NAMALWA (cell line): ENCODE measurements at places on chromosomes 7 and 10.

GRCh38 chr10:20075713-20076112 is 259.5 kb downstream of the PLXDC2 start:
- no peak for DNase-seq

- no peak for DNase-seq
Measured at GRCh38 chr7:20235288-20235687, 18.1 kb upstream of the MACC1 start.

DNA sequence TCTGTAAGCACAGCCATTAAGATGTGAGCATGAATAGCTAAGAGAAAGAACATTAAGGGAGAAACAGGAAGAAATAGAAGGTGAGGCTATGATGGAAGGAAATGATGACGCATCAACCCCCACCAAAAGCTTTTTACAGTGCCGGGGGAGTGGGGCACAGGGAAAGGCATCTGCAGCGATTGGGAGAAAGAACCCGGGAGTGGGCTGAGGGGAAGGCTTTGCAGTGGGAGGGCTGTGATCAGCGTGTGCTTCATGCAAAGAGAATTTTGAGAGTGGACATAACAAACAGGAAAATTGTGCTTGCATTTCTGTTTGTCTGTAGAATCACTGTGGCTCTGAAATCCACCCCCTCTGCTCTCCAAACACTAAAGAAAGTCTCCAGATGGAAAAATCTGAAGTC is 250.8 kb downstream of the KCNMA1 start:
- no peak for DNase-seq

- DNase-seq: no peak
Measured at GRCh38 chr7:77439572-77439971, 23.4 kb upstream of the GSAP start.

- DNase-seq: no peak
Measured at GRCh38 chr10:6794441-6794840, 214.4 kb upstream of the PRKCQ start.

- no peak for DNase-seq
Measured at GRCh38 chr7:18201350-18201749, 173.7 kb upstream of the PRPS1L1 start.

DNA sequence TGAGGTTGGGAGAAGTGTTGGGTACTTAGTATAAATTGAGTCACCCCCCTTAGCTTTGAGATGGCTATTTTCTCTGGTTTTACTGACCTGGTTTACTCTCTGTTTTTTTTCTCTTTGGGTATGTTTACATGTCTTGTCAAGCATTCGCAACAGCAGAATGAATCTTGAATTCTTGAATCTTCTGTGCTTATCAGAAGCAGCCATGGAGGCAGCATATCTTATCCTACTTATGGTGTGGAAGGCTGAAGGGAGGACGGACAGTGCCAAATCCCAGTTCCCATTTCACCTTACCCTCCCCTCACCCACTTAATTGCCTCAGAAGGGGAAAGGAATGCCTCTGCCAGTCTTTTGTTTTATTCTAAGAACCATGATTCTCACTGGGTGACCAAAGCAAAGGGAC is 3.7 kb downstream of the SND1 start:
- DNase-seq: no peak

GRCh38 chr7:74400420-74401136 is 53.1 kb upstream of the GTF2IRD1 start:
- DNase-seq: no peak

DNA sequence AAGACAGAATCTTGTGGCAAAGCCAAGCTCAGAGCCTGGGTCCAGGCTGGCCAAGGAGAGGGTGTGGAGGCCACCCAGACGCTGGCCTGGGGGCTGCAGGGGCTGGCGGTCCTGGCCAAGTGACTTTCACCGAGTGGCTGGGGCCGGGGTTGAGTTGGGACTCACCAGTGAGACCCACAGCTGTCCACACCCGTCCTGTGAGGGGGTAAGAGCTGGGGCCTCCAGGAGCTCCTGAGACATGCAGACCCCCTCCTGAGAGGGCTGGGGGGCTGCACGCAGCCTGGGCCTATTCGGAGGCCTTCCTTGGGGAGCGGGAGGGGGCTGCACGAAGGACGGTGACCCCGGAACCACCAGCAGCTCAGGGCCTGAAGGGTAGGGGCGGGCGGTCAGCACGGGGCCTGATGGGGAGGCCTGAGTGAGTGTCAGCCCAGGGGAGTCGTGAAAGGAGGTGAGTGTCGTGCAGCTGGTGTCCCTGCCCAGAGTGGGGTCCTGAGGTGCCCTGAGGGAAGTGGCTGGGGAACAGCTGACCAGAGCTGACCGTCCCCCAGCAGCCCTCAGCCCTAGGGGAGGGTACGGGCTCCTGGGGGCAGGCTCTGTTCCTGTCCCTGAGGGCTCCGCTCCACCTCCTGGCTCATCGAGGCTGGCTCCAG is 100.9 kb downstream of the FOXL3 start:
- DNase-seq: no peak

- DNase-seq: no peak
Measured at GRCh38 chr7:81993186-81993585, 223.3 kb upstream of the HGF start.

GRCh38 chr10:75448166-75448565 is 16.7 kb downstream of the LRMDA start:
- DNase-seq: no peak

- no peak for DNase-seq
Measured at GRCh38 chr7:46226860-46227259, 305.8 kb upstream of the IGFBP3 start.

- DNase-seq: no peak
Measured at GRCh38 chr7:16365177-16365576, 56.2 kb downstream of the CRPPA start.

- DNase-seq: no peak
Measured at GRCh38 chr7:140901941-140902302, 22.8 kb downstream of the BRAF start.

DNA sequence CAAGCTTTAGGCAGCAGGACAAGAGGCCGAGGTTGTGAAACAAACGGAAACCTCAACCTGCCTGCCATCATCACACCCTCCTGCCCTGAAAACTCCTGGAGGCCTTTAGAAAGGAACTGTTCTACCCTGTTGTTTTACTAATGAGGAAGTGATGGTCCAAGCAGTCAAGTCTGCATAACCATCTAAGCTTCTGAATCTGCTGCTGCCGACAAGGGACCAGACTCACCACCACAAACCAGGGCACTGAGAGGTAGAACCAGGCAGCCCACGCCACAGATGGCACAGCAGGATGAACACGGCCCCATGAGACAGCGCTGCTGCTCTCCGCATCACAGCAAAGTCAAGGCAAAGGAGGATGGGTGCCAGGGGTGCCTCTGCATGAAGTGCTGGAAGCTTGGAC is 209.4 kb downstream of the CELF2 start:
- DNase-seq: no peak

GRCh38 chr10:17428351-17429097 is 25.9 kb downstream of the ST8SIA6 start:
- no peak for DNase-seq

GRCh38 chr7:81161451-81162075 is 242.7 kb upstream of the SEMA3C start:
- DNase-seq: no peak

- DNase-seq: no peak
Measured at GRCh38 chr7:129969881-129970446, 17.2 kb upstream of the UBE2H start.

- no peak for DNase-seq
Measured at GRCh38 chr7:147861058-147861716, 729.4 kb upstream of the C7orf33 start.

GRCh38 chr10:110546077-110546476 is 21.4 kb upstream of the SMC3 start:
- no peak for DNase-seq

DNA sequence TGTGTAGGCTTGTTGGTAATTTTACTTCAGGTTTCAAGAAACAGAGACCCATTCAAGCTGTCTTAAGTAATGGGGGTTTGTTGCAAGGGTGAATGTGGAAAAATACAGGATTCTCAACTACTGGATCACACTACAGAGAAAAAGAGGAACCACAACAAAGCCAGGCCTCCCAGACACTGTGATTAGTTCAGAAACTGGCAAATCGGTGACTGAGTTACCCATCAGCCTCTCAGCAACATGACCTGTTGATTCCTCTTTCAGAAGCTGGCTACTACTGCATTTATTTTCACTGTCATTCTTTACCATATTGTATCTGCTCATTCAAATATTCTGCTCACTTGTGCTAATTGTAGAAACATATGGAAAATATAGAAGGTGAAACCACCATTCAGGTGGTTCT is 16.0 kb downstream of the CCDC71L start:
- peak; percentile 20 for DNase-seq

DNA sequence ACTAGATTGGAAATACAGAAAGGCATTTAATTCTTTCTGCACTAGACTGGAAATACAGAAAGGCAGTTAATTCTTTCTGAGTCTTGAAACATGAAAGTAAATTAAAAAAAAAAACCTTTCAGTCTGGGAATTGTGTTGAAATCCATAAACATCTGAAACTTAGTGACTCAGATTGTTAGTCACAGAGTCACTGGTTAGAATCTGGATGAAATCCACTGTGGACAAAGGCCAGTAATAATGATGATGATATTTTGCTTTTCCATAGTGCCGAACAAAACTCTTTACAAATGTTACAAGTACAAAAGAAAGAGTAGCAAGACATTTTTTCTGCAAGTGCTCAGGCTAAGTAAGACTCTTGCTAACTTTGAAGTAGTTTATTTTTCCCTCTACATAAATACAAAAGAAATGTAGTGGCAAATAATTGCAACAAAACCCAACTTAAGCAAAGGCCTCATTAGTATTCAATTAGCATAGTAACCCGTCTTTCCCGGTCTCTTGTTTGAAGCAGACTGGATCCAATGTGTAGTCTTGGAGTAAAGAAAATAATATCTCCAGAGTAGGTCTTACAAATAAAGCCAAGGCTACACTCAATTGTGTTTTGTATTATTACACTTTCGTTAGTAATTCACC is 5.8 kb upstream of the PRTFDC1 start:
- no peak for DNase-seq

DNA sequence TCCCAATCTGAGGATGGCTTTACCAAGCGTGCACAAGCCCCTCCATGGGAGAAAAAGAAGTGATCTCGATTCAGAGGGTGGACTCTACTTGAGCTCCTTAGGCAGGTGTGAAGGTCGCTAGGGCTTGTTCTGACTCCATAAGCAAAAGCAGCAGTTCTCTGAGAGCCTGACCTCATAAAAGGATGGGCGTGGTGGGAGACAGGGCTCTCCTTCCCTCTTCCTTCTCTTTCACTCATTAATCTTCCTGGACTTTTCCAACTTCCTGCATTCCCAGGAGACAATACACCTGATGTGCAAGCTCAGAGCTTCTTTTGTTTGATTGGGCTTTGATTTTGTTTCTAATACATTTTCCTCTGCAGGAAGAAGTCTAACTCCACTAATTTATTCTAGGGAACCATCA is 22.3 kb upstream of the TMEM72 start:
- no peak for DNase-seq

DNA sequence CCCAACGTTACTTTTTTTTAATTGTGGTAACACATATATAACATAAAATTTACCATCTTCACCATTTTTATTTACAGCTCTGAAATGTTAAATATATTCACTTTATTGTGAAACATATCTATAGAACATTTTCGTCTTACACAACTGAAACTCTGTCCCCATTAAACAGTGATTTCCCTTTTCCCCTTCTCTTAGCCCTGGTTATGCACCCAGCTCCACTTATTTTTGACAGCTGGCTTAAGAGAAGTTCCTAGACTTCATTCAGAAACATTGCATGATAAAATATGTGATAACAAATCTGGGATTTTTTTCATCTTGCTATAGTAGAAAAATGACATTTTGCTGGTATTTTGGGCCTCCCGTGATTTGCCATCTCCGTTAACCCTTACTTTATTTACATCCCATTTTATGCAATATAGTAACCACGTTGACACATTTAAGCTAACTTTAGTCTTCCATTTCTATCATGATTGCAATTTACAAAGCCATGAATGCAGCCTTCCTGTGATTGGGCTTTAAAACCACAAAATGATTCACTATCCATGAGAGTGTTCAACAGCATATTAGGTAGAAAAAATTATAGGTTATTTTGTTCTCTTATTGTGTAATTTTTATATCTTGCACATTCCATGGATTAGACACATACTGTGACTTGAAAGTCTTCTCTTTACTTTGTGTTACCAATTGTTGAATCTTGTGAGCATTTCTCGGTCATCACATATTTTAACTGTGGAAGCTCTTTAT is 139.6 kb downstream of the SND1 start:
- DNase-seq: no peak

DNA sequence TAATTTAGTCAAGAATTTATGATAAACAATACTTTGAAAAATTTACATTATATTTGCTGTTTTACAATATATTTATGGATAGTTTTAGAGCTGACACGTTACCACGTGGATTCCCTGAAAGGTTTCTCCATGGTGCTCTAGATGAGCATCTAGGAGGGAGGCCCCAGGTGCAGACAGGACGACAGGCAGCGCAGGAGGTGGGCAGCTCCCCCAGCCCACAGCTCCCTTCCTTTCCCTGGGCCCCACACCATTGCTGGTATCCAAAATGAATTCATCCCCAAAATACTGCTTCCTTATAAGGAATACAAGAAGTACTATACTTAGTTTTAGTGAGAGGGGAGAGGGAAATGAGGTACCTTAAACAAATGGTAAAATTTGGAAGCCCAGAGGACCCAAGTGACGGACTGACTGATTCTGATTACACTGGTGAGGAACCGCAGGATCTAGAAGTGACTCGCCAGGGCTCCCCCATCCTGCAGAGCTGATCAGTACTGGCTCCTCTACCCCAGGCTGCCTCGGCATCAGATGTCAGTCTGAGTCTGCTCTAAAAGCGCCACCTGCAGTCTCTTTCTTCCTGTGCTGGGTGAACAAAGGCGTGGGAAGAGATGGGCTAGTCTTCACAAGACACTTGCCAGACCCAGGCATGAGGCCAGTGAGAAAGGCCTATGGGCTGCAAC is 89.2 kb downstream of the DLG5 start:
- DNase-seq: peak; percentile 82

DNA sequence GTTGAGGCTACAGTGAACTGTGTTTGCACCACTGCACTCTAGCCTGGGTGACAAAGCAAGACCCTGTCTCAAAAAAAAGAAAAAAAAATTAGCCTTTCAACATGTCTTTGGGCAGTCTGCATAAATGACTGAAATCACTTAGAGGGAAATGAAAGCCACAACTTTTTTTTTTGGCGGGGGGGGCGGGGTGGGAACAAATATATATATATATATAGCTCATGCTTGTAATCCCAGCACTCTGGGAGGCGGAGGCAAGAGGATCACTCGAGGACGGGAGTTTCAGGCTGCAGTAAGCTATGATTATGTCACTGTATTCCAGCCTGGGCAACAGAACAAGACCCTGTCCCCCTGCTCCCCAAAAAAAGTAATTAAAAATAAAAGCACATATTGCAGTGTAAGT is 23.4 kb upstream of the MICU1 start:
- no peak for DNase-seq

DNA sequence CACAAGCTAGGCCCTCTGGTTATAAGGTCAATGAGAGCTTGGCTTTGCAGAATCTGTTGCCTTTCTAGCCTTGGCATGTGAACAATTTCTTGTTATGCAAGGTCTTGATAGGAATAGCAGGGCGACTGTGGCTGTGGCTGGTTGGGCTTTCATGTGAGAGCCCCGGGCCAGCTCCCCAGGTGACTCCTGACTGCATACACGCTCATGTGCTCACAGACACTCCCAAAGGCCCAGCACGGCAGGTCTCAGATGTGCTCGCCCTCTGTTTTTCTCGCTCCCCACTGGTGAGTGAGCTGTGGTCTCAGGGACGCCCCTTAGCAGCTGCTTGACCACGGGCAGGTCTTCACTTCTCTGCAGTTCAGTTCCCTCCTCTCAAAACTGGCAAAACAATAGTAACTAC is 37.1 kb upstream of the ZNF32 start:
- DNase-seq: no peak

- no peak for DNase-seq
Measured at GRCh38 chr10:35433851-35434426, 97.6 kb downstream of the CCNY start.
